Activated CD4-positive, alpha-beta memory T cell treated with anti-CD3 and anti-CD28 coated beads, Interleukin-2, amount 10 ng/mL, durations not matched to agents 7 days and 5 days (primary cell): ENCODE measurements at places on chromosomes 7 and 10. TPM values are rescaled to one million over a fixed set of nuclear protein-coding genes. Genes with fewer than 3 reads are reported as not detected.

- DNase-seq = no peak
- H3K27ac ChIP-seq = no peak overlapping the region
- no peak overlapping the region for H3K4me3 ChIP-seq
- H3K27me3 ChIP-seq = no peaks in the 10 kb centered on the region
Observed at GRCh38 chr10:101960879-101961395, 95.0 kb downstream of the ARMH3 start.

Gene DIP2C
- 0.76 TPM for total RNA-seq

DNA sequence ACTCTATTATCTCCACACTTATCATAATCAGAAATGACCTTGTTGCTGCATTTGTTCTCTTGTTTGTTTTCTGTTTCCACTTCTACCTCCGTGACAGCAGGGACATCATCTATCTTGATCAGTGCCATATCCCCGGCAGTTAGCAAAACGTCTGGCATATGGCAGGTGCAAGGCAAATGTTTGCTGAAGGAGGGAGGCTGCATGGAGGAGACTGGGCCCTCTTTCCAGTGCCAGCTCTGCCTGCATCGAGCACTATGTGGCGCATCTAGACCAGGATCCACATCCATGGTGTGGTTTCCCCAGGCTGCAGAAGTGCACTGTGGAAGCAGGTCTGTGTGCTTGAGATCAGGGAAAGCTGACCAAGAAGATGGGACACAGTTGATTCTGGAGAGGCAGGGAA, 181.2 kb downstream of the KCNMA1 start:
- H3K4me3 ChIP-seq = no peak overlapping the region
- H3K4me1 ChIP-seq = no peaks in the 10 kb centered on the region
- H3K27me3 ChIP-seq = no peaks in the 10 kb centered on the region
- no peak for DNase-seq

Gene GIMAP6
- 84.9 TPM for total RNA-seq

- DNase-seq = no peak
- no peak overlapping the region for H3K27ac ChIP-seq
- H3K4me3 ChIP-seq = no peak overlapping the region
- peaks cover 2% of the 10 kb centered on the region for H3K36me3 ChIP-seq
Observed at GRCh38 chr7:143145-143751, 49.1 kb upstream of the FAM20C start.

Gene LMTK2
- total RNA-seq = 11.6 TPM
